GM06990 (cell line): ENCODE measurements at places on chromosomes 6 and 20.

GRCh38 chr6:99868074-99868702 lies 125.8 kb downstream of the MCHR2 start:
- DNase-seq, result peak; percentile 30

DNA sequence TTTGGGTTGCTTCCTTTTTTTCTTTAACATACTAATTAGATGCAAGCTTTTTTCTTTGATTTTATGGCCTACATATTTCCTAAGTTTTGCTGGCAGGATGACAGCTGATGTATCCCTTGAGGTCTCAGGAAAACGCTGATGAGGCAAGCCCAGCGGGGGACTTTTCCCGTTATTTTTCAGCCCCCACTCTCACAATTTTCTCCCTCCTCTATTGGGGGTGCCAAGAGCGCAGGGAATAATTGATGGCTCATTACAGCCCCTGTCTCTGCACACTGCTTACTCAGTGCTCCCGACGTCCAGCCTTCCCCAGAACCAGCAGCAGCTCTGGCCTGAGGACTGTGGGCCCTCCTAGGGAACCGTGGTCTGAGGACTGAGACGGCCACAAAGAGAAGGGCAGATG lies 38.6 kb upstream of the VSTM2L start:
- DNase-seq, result no peak

- DNase-seq, result no peak
These were observed 450.8 kb upstream of the SOX4 start for GRCh38 chr6:21142741-21143140.

DNA sequence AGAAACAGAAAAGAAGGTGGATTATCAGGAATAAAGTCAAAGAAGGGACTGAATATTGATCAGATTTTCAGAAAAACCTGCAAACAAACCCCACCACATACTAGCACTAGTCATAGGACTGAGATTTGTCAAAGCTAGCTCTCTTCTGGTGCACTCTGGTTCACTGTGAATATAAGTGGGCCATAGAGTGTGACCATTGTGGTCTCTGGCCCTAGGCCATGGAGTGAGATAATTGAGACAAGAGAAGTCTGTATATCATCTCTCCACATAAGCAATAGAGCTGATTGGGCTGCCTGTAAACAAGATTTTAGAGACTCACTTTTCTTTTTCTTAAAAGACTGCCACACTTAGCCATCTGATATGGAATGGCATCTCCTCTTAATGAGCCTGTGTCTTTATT lies 247.2 kb downstream of the LAMA2 start:
- DNase-seq, result no peak

DNA sequence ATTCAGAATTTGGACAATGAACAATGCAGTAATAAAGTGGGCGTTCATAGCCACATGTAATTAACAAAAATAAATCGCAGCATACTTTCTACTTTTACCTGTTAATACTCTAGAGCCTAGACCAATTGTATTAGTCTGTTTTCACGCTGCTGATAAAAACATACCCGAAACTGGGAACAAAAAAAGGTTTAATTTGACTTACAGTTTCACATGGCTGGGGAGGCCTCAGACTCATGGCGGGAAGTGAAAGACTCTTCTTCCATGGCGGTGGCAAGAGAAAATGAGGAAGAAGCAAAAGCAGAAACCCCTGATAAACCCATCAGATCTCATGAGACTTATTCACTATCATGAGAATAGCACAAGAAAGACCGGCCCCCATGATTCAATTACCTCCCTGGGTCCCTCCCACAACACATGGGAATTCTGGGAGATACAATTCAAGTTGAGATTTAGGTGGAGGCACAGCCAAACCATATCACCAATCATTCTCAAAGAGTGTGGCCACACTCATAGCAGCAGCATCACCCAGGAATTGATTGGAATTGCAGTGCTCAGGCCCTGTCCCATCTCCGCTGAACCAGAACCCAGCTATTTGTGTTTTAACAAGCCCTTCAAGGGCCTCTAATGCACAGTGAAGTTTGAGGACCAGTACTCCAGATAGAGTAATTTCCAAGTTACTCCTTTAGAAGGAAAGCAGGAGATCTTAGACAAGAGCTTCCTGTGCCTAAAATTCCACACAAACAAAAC lies 650.0 kb downstream of the KIF16B start:
- DNase-seq, result peak; percentile 1

DNA sequence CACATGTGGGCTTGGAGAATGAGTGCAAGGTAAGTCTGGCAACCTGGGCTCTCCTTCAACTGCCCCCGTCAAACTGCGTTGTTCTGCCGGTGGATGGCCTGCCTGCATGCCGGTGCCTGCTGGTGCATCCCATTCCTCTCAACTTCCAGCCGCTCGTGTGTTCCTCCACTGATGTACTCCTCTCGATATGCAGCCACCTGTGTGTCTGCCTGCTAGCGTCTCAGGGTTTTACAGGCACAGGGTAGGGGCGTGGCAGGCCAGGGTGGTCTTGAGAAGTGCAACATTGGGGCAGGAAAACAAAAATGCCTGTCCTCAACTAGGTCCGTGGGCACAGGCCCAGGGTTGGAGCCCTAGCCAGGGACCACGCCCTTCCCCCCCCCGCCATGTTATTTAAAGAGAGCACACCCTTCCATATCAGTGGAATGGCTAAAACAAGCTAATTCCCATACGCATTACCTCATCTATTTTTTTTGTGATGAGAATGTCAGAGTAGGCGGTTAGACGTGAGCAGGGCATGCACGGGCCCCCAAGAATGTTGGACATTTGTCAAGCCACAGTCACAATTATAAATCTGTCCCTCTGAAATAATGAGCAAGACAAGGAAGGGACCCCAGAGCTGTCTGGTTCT lies 33.2 kb downstream of the SERPINB6 start:
- no peak for DNase-seq
